ENCODE measurements at places on chromosomes 1 and 21. TPM values are rescaled to one million over a fixed set of nuclear protein-coding genes. Genes with fewer than 3 reads are reported as not detected.

Gene L1TD1
- total RNA-seq = not detected

Gene MCOLN2
- 0.74 TPM for total RNA-seq

Gene RALGPS2
- total RNA-seq = 14.7 TPM

Gene TMPRSS15
- total RNA-seq = not detected

Gene TIAM1
- 6.5 TPM for total RNA-seq

Gene NBPF6
- total RNA-seq = not detected

Gene CYP4A22
- total RNA-seq = not detected

Gene PGLYRP4
- not detected for total RNA-seq

Gene KCND3
- total RNA-seq = 25.6 TPM

Gene CREB3L4
- 5.1 TPM for total RNA-seq

Gene CYP4A11
- total RNA-seq = not detected

Gene PAPPA2
- 0.61 TPM for total RNA-seq

Gene TMEM200B
- 4.1 TPM for total RNA-seq
